ENCODE measurements at places on chromosomes 4 and X.

GRCh38 chrX:132488819-132489577, at the start of gene MBNL3:
Gene MBNL3, minus strand, starts transcription at chrX:132489038. Its CDS starts 49,427 bp downstream, at chrX:132439611.
- no peak for DNase-seq

GRCh38 chrX:147935156-147935758, 23.5 kb downstream of the FMR1 start:
- DNase-seq = no peak

DNA sequence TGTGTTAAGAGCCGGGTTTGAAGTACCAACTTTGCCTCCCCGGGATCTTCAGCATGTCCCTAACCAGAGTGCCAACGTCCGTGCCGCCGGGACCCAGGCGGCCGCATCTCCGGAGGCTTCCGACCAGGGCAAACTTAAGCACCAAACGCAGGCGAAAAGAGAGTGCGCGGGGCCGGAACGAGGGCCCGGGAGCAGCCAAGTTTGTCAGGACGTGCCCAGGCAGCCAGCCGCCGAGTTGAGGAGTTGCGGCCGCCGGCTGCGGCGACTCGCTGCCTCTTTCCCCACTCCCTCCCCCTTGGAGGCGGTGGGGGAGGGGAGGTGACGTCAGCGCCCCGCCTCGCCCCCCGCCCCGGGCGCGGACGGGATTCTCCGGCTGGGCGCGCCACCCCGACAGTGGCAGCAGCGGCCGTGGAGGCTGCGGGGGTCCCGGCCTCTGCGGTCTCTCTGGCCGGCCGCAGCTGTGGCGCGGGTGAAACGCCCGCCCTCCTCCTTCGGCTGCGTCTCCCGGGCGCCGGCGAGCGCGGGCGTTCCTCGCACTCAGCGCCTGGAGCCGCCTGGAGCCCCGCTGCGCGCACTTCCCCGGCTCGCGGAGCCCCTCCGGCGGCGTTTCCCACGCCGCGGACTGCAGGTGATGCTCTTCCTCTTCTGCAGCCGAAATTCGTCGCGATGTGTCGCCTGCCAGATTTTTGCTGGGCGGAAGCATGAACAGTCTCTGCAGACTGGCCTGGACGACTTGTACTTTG, 2.9 kb upstream of the FAT1 start:
- DNase-seq = peak; percentile 19

GRCh38 chrX:45422216-45422925, 221.7 kb upstream of the DIPK2B start:
- DNase-seq = no peak

- DNase-seq = no peak
Measured at GRCh38 chr4:121126449-121127006, 37.6 kb downstream of the TNIP3 start.

All from amniotic stem cell (primary cell).